ENCODE measurements at places on chromosomes 5 and 9.
A peak's percentile ranks its signal among the peaks of the same experiment; 100 is the strongest.

DNA sequence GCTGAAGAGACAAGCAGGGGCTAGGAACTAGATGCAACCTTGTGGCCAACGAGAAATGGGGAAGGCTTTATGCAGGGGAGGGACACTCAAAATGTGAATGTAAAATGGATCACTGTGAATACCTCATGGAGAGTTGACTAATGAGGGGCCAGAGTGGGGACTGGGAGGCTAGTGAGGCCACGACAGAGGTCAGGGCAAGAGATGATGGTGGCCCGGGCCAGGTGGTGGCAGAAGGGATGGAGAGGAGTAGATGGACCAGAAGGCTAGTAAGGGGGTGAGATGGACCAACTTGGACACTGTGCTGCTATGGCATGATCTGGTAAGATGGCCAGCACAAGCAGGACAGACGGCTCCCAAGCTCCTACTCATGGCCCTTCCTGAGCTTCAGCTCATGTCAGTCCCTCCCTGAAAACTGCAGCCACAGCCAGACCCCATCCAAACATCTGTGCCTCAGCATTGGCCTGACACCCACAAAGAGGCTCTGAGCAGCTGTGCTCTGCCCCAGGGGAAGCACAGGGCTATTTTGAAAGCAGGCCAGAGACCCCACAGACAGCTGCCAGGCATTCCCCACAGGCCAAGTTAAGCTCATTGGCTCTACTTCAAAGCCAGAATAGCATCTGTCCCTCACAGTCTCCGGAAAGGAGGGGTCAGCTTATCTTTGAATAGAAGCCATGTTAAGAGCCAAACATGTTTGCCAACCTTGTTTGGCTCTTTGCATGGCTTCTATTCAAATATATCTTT, 22.1 kb downstream of the P4HA2 start:
- peak; percentile 61 for DNase-seq

DNA sequence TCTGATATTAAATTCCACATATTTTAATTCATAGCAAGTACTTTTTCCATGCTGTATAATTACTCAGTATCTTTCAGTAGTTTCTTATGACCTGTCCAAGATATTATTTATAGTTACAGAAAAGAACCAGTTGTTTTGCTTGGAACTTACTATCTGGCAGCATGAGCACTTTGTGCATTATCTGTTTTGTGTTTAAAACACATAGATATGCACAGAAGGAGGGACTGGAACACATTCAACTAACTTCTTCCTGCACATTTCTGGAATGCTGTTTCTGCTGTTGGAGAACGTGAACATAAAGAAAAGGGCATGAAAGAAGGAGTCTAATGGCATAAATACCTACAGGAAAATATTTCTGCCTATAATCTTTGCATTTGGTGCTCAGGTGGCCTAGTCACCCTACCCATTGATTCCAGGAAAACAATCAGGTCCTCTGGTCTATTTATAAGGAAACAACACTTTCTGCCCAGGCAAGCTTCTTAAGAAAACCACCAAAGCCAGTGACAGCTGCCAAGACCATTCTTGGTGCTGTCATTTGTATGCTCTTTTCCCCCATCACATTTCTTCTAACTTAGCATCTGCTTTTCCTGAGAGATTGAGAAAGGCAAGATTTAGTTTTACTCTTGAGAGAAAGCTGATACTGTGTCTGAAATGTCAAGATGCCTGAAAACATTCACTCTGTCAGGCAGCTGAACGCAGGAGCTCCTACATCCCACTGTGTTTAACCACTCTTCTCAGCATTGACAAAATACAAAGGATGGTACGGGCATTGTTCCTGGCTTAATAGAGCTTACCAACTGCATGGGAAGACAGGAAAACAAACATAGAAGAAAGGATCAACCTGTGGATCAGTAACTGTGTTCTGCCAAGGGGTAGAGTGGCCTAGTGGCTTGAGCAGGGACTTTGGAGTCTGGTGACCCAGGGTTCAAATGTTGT, 40.3 kb downstream of the RAB3C start:
- no peak for DNase-seq

GRCh38 chr9:116156621-116157314, 3.2 kb downstream of the PAPPA start:
- no peak for DNase-seq

DNA sequence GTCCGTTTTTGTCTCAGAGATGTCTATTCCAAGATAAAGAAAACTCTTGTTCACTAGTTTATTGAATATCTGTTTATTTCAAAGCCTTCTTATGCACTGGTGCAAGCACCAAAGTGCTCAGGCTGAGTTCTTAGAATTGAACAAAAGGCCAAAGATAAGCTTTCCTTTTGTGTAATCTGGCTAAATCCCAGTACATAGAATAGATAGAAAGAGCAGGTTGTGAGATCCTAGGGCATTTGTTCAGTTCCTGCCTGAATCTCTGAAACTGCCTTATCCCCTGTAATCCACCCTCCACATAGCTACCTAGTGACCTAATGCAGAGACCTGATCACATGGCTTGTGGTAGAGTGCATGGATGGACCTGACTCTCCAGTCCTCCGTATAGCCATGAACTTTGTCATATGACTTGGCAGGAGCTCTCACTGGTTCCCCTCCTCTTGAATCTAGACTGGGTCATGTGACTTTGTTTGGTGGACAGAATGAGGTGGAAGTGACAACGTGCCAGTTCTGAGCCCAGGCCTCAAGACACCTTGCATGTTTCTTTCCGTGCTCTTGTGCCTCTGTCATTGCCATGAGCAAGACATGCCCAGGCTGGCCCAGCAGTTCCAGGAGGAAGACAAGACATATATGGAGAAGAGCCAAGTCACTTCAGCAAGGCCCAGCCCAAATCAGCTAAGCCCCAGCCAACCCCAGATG, 139.3 kb upstream of the SHB start:
- DNase-seq, result peak; percentile 83

DNA sequence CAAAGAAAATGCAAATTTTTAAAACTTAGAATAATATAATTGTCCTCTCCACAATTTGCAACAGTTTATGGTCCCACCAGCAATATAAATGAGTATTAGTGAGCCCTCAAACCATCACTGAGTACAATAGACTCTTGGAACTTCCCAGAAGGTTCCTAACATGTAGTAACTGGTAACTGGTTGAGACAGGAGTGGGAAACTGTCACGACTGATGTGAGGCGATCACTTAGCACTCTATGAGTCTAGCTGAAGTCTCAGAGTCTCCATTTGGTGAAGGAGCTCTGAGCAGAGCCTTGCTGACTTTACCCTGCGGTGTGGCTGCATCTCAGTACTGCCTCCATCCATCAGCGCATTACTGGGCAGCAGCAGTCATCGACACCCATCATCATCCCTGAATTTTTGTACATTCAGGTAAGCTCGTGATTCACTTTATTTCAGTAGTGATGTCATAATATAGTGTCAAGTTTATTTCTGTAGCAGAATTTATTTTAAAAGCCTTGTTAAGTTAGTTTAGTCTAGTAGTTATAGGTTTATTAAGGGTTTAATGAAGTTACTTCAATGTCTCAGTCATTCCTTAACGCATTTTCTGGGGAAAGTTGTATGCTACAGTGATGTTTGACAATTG, 76.6 kb upstream of the ABCA1 start:
- DNase-seq, result no peak

DNA sequence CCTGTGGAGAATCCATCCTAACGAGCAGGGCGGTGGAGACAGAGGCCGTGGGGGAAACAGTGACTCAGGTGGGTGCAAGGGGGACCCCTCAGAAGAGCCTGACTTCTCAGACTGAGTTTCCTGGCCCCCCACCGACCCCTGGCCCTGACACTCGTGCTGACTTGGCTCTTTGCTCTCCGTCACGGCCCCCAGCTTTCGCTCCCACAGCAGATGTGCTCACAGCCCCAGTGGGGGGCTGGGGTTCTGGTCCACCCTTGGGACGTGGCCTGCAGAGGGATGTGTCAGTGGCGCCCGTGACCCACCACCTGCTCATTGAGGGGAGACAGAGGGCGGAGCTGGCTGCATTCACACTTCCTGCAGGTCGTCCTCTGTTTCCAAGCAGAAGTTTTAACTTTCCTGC, 62.9 kb upstream of the IRX4 start:
- no peak for DNase-seq

GRCh38 chr5:21834863-21835262, 1018.3 kb downstream of the CDH12 start:
- no peak for DNase-seq

- no peak for DNase-seq
These were observed 6.7 kb upstream of the CDH6 start for GRCh38 chr5:31186672-31187267.

DNA sequence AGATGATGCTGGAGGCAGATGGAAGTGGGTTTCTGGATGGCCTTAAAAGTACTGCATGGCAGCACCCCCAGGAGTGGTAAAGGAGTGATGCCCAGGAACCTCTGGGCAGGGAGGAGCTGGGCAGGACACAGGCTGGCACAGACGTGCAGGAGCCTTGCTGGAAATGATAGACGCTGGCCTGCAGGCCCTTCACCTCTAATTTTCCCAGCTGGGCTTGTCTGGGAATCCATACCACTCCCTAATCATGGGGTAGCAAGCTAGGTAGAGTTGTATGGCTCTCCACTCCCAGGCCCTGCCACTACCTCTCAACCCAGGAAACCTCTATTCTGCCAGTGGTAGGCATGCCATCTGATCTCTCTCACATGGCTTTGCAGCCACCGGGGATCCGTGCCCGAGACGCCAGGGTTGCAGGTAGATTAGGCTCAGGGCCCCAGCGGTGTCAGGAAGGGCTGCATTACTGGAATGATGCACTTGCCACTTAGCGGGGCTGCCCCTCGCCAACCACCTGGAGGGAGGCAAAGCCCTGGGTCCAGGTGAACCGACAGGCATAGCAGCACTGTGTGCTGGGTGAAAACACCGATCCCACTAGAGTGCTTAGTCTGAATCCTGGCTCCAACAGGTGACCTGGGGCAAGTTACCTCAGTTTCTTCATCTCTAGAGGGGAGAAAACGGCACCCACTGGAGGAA, 79.6 kb upstream of the SLC25A51 start:
- no peak for DNase-seq

- DNase-seq, result no peak
These were observed 279.0 kb downstream of the AOPEP start for GRCh38 chr9:95005278-95006143.

DNA sequence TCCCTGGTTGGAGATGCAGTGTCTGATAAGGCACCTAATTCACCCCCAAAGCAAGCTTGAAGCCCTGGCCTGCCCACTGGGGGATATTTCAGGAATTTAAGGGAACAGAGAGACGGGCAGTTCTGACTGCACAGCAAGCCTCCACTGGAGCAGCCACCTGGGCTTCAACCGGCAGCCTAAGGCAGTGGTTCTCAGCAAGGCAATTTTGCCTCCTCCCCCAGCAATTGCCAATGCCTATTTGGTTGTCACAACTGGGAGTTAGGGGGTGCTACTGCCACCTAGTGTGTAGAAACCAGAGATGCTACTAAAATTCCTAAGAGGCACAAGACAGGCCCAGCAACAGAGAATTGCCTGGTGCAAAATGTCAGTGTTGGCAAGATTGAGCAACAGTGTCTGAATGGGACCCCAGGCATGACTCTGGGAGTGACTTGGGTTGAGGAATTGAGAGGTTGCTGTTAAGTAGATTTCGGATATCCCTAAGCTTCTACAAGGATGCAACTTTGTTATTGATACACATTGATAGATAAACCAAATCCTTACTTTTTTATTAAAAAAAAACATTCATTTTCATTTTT, 58.7 kb upstream of the CTSL start:
- DNase-seq, result peak; percentile 69

DNA sequence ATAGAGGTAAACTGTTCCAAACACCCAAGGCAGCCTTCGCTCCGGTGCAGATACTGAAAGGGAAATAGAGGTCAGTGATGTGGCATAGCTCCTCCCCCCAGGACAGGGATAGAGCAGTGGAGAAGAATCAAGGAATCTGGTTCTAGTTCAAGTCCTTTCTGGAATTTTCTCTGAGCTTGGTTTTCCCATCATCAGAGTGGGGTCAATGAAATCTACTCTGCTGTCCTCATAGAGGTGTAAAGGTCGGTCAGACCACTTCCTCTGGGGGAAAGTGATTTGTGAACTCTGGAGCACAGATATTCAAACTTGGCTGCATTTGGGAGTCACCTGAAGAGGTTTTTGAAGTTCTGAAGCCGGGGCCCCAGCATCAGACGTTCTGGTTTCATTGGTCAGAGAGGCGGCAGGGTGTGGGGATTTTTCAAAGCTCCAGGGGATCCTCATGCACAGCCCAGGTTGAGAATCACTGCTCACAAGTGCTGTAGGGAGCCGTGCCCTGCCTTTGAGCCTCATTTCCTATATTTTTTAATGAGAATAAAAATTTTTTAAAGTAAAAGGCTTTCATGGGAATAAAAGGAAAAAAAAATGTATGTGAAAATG, 105.7 kb upstream of the RAD23B start:
- no peak for DNase-seq

- DNase-seq, result no peak
These were observed 194.3 kb upstream of the MAP3K1 start for GRCh38 chr5:56620903-56621677.

GRCh38 chr9:17588395-17588794, 9.5 kb downstream of the SH3GL2 start:
- no peak for DNase-seq

GRCh38 chr9:135815830-135816650, 91.3 kb downstream of the CAMSAP1 start:
- no peak for DNase-seq

- DNase-seq, result no peak
These were observed 373.8 kb downstream of the NDUFS4 start for GRCh38 chr5:53934151-53934820.

DNA sequence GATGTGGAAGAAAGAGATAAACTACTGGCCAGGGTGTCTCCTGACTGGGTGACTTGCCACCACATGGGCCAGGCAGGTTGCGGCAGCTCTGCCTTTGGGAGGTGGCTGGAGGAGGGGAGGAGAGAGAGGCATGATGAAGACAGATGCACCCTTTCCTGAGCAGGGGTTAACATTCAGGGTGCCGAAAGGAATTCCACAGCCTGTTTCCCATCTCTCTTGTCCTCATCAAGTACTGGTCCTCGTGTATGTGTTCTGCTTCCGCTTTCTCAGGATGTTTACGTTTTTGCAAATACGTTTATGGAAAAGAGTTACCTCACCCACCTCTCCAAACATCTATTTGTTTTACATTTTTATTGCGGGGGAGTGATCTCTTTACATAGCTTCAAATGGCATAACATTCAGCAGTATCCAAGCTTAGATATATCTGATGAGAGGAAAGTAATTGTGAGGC, 73.4 kb downstream of the C9orf85 start:
- no peak for DNase-seq

DNA sequence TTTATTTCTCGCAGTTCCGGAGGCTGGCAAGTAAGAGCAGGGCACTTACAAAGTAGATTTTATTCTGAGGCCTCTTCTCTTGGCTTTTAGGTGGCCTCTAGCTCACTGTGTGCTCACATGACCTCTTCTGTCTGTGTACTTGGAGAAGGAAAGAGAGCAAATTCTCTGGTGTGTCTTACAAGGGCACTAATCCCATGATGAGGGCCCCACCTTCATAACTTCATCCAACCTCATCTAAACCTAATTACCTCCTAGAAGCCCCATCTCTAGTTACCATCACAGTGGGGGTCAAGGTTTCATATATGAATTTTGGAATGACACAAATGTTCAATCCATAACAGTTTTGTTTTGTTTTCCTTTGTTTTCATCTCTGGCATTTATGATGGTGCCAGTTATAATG, 376.1 kb downstream of the ADGRV1 start:
- DNase-seq, result no peak

GRCh38 chr5:8683496-8683895, 814.5 kb downstream of the MTRR start:
- DNase-seq, result no peak

All from vagina (tissue), 2 donors.